ENCODE measurements at places on chromosomes 1 and 21. TPM values are rescaled to one million over a fixed set of nuclear protein-coding genes. Genes with fewer than 3 reads are reported as not detected.

HSD3B2 gene
- not detected for total RNA-seq

TLCD4 gene
- total RNA-seq, result 18.2 TPM

EVA1C gene
- 55.3 TPM for total RNA-seq

RGS18 gene
- 1.8 TPM for total RNA-seq

KCNN3 gene
- total RNA-seq, result 5.4 TPM

AIRE gene
- not detected for total RNA-seq

REN gene
- 0.89 TPM for total RNA-seq

ATAD3B gene
- 42.6 TPM for total RNA-seq

RNF187 gene
- total RNA-seq, result 104 TPM

BARHL2 gene
- not detected for total RNA-seq

KIF21B gene
- 10.7 TPM for total RNA-seq

CAPN8 gene
- 97.2 TPM for total RNA-seq

KRTAP11-1 gene
- not detected for total RNA-seq

COL11A1 gene
- not detected for total RNA-seq

ANGPTL7 gene
- 1.4 TPM for total RNA-seq

NHLH1 gene
- total RNA-seq, result not detected

ADGRL4 gene
- total RNA-seq, result 31.7 TPM

WNT9A gene
- 2.7 TPM for total RNA-seq

KIRREL1 gene
- 19.7 TPM for total RNA-seq

COL24A1 gene
- 5.8 TPM for total RNA-seq

TXLNA gene
- total RNA-seq, result 59.6 TPM

SH2D2A gene
- 6.7 TPM for total RNA-seq

Measured in ureter (tissue), 1 donor.